Activated effector memory CD4-positive, alpha-beta T cell treated with Interleukin-2 at 50 U/mL for 16 hours (primary cell): ENCODE measurements at places on chromosomes 3 and 15.

GRCh38 chr3:18428036-18428435 lies 2.9 kb upstream of the SATB1 start:
- DNase-seq: no peak

DNA sequence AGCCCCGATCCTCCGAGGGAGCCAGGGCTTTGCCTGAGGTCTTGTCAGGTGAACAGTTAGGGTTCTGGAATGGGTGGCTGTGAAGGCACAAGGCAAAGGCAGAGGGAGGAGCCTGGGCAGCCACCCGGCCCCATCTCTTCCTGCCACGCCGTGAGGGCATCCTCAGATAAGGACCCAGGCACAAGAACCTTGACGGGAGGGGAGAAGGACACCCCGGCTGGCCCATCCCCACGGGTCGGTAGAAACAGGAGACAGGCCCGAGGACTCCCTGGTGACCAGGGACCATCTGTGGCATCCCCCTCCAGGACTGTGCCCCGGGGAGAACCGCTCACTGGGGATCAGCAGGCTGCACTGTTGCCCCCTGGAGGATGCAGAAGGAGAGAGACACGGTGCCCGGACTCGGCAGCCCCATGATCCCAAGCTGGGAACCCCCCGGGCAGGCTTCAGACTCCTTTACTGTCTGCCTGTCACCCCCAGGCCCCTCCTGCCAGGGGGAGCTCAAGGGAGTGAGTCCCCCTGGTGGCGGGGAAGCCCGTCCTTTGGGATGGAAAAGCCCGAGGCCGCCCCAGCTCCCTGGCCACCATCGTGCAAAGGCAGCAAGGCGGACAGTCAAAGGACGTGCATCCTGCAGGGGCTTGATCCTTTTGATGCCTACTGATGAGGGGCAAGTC lies 12.3 kb upstream of the PCSK6 start:
- peak; percentile 18 for DNase-seq

GRCh38 chr3:30694148-30694547 lies 87.7 kb downstream of the TGFBR2 start:
- no peak for DNase-seq

- DNase-seq: no peak
These were observed 5.8 kb downstream of the XCR1 start for GRCh38 chr3:46021516-46021915.

DNA sequence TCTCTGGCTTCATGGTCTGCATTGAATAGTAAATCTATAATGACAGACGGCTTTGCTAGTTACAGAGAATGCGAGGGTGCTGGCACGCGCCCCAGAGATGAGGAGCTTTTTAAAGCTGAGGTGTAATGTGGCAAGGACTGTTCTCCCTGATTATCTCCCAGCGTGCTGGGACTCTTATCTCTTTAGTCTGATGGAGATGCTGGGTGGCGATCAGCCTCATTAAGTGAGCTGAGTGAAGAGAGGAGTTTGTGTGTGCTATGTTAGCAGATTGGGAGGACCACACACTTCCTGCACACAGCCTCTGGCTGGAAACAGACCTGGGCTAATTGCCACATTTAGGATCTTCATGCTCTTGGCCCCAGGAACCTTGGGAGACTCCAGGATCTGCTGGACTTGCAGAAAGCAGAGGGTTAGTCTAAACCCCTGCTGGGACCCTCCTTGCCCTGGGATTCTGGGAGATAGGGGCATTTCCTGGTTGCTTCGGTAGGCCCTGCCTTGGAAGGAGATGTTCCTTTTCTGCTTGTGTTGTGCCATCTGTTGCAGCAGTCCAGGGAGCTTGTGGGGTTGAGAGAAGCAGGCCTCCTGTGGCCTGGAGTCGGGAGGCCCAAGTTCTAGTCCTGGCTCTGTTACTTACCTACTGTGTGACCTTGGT lies 15.0 kb downstream of the PDIA5 start:
- DNase-seq: no peak

GRCh38 chr3:115671761-115672455 lies 48.6 kb downstream of the GAP43 start:
- DNase-seq: no peak

DNA sequence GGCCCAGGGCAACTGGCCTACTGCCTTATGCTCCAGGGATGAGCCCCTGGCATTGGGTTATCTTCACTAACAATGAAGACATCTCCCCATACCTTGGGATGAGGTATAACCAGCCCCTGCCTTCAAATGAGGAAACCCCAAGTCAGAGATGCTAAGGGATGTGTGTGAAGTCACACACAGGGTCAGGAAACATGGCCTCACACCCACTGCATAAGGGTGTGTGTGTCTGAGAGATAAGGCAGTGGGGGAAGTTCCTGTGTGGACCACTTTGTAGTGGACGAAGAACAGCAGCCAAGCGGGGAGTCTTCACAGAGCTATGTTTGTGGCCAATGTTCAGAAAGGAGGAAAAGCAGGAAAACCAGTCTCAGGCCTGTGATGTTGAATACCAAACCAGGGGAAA lies 10.5 kb downstream of the ELP6 start:
- no peak for DNase-seq

DNA sequence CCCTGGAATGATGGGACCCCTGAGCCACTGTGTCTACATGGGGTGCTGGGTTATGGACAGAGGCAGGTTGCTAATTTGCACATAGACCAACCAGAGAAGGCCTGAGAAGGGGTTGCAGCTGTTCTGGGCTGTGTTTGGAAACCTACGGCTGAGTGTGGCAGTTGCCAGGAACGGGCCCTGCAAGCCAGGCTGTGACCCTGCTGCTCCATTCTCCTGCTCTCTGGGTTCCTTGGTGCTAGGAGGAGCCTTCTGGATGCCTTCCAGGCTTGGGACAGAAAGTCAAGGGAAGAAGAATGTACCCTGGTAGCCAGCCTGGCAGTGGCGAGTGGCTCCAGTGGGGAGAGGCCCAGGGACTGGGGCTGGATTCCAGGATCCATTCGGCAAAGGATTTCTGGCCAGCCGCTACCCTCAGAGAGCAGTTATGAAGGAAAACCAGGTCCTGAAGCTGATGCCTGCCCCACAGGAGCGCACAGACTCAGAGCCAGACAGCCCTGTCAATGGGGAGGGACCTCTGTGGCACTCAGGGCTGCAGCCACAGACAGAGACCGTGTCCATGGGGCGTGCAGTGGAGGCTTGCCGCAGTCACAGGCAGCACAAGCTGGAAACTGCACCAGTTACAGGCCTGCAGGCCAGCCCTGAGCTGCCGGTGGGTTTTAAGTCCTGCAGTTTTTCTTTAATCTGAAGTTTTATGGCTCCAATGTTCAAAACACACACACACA lies 55.1 kb upstream of the ACAD9 start:
- DNase-seq: no peak

- DNase-seq: no peak
These were observed 300.4 kb upstream of the STT3B start for GRCh38 chr3:31232055-31233025.

DNA sequence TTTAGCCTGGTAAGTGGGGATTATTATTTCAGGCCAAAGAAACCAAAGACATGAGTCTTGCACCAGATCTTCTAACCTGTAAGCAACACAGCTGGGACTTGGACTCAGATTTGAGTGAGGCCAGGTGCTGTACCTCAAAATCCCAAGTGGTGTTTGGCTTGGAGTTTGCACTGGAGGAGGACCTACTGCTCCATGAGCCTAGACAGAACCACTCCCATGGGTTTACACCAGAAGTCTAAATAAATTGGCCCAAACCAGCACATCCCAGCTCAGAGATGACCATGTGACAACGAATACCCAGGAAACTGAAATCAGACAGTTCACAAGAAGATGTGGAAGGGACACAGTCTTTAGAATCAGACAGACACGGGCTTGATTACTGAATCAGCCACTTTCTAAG lies 47.5 kb downstream of the MINAR1 start:
- no peak for DNase-seq

GRCh38 chr15:99343208-99343607 lies 91.9 kb downstream of the LRRC28 start:
- DNase-seq: no peak

- no peak for DNase-seq
These were observed 22.3 kb upstream of the P2RY13 start for GRCh38 chr3:151351648-151352047.

- DNase-seq: no peak
These were observed 5.7 kb downstream of the ABHD5 start for GRCh38 chr3:43696441-43696840.

- DNase-seq: no peak
These were observed 139.4 kb downstream of the LRRC28 start for GRCh38 chr15:99390667-99391066.

DNA sequence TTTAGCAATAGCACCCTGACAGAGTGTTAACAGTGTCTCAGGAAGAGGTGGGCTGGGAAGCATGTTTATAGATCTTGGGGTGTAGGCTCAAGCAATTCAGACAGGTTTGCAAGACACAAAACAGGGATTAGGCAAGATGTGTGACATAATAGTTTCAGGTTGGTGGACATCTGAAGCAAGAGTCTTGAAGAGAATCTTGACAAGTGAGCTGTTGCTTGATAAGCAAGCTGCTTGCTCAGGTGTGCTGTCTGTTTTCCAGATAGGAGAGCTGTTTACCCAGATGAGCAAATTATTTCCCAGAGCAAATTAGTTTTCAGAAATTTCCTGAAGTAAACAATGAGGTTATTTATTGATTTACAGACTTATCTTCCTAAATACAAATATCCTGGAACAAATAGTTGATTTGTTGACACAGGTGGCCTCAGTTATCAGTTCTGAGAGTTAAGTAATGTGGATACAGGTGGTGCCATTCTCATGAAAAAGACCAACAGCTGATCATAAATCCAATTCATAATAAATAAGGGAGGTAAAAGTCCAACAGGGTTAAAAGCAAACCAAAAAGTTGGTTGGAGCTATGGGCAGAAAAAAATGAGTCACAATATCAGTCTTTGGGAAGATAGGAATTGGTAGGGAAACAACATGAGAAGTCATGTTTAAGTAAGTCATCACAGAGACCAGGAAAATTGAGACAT lies 437.3 kb downstream of the TBL1XR1 start:
- no peak for DNase-seq

DNA sequence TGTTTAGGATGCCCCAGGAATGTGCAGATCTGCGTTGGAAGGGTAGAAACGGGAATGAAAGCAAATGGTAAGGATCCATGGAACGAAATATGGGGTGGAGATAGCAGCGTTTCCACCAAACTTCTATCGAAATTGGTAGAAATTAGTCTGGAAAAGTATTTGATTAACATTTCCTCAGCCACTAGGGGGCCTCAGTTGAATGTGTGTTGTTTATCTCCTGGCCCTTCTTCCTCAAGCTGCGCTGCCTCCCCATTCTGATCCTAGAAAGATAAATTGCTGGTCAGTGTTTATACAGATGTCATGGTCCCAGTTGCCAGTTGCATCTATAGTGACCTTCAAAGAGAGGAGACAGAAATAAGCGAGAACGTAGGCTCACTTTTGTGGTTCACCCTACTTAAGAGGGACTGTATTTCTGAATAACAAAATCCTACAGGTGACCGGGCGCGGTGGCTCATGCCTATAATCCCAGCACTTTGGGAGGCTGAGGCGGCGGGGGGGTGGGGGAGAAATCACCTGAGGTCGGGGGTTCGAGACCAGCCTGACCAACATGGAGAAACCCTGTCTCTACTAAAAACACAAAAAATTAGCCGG lies 457.1 kb downstream of the SQOR start:
- DNase-seq: no peak

GRCh38 chr3:5813521-5813920 lies 626.0 kb downstream of the EDEM1 start:
- DNase-seq: no peak

- DNase-seq: no peak
These were observed 41.6 kb downstream of the MRAS start for GRCh38 chr3:138389841-138390581.

DNA sequence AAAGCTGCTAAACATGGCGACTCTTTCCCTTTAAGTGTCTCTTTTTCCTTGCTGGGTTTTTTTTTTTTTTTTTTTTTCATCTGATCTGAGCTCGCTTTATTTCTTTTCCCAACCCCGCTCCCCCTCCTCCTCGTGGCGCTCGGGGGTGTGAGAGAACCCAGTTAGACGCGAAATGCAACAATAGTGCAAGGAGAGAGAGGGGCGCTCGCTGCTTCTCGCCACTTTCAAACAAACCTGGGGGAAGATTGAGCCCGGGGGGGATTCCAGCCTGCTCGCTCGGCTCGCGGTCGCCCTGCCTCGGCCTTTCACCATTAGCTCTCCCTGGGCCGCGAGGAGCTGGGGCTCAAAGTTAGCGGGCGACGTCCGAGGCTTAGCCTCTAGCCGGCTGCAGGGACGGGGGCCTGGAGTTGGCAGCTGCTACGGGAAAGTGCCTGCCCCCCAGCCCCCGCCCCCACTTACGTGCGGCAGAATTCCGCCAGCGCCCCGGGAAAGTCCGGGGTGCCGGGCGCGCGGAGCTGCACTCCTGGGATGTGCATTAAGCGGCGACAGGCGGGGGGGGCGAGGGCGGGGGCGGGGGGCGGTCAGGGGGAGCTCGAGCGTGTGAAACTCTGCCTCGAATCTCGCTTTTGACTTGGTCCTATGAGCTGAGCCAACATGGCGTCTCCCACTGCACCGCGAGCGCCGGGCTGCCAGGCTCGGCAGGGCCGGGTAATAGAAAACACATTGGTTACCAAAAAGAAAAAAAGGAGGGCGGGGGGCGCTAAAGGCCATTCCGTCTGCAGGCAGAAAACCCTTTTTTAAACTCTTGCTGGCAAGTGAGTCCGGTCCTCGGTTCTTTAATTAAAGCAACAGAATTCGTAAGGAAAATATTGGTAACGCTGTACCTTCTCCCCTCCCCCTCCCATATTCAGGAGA lies 10.4 kb downstream of the NR2F2 start:
- DNase-seq: no peak

GRCh38 chr3:193857996-193858395 lies 265.0 kb downstream of the OPA1 start:
- DNase-seq: no peak

DNA sequence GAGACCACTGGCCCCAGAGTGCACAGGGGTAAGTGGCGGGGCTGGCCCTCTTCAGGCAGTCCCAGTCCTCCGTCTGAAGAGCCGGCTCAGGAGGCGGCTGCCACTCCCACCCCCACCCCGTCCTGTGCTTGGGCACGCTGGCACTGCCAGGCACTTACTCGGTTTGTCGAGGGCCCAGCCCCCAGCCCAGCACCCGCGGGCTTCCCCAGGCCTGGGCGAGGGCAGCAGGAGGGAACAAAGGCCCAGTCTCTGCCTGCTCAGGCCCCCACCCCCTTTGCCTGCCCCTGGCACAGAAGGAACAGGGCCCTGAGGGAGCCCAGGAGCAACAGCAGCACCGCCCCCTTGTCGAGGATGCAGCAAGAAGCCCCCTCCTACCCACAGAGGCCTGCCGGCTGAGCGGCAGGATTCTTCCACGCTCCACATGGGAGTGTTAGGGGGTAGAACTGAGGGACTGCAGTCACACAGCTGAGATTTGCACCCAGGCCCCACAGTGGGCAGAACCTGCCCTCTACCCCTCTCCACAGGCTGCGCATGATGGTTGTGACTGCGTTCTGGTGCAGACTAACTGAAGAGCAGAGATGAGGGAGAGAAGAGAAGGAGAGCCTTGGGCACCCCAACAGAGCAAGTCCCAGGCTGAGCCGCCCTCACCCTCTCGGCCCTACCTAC lies 8.9 kb downstream of the DUSP7 start:
- no peak for DNase-seq

- peak; percentile 18 for DNase-seq
These were observed 38.2 kb downstream of the TGFBR2 start for GRCh38 chr3:30644615-30645014.

- no peak for DNase-seq
These were observed 58.5 kb downstream of the ECT2 start for GRCh38 chr3:172808969-172809546.
